ENCODE measurements at places on chromosomes 12 and 14. TPM values are rescaled to one million over a fixed set of nuclear protein-coding genes. Genes with fewer than 3 reads are reported as not detected.

Gene MSI1
- total RNA-seq = 1.4 TPM

Gene SLC17A8
- not detected for total RNA-seq

Gene EID3
- 7.3 TPM for total RNA-seq

Gene VRK1
- total RNA-seq = 29.2 TPM

Gene PDZRN4
- total RNA-seq = not detected

Gene WDR20
- total RNA-seq = 20.1 TPM
